ENCODE measurements at places on chromosomes 11 and 22. TPM values are rescaled to one million over a fixed set of nuclear protein-coding genes. Genes with fewer than 3 reads are reported as not detected.
A peak's percentile ranks its signal among the peaks of the same experiment; 100 is the strongest.

DNA sequence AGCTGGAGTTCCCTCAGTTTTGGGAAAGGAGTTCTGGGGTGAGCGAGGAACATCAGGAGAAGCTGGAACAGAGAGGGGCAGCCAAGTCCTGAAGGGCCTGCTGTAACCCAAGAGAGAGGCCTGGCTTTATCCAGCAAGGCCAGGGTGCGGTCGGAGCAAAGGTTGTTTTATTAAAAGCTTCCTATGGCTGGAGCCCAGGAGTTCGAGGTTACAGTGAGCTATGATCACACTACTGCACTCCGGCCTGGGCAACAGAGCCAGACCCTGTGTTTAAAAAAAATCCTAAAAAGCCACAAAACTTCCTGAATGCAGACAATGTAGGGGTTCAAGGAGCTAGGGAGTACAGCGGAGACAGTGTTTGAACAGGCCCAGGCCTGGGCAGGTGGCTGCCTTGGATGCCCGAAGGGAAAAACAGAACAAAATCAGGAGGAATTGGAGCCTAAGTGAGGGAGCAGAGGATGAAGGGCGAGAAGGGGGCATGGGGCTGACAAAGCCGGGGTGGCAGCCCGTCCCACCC lies 22.2 kb upstream of the MALAT1 start:
- no peak for DNase-seq

DNA sequence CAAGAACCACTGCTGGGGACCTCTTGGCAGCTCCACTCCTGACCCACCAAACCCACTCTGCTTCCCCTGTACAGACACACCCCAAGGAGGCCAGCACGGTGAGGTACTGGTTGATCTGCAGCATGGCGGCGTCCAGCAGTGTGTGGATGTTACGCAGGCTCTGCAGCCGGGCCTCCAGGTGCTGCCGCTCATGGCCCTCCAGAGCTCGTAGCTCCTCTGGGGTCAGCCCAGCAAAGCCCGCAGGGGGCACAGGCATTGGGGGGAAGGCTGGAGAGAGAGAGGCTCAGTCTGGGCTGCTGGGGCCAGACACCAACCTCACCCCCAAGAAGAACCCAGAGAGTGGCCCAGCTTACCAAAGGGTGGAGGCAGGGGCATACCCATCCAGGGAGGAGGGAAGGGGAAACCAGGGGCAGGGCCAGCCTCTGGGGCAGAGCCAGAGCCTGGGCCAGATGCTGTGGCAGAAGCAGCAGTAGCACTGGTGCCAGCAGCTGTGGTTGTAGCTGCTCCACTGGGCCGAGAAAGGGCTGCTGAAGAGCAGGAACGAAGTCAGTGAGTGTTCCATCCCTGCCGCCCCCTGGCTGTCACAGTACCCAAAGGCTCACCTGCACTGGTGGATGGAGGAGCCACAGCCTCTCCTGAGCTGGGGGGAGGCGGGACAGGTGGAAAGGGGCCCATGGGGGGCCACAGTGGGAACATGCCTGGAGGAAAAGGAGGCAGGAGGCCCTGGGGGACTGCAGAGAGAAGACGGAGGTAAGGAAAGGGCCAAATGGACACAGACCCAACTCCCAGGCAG lies 4.5 kb downstream of the SYVN1 start:
- no peak for DNase-seq

The BARX2 gene
- polyA plus RNA-seq: 0.17 TPM

GRCh38 chr11:86681483-86681756 lies 9.0 kb upstream of the ME3 start:
- no peak for DNase-seq

DNA sequence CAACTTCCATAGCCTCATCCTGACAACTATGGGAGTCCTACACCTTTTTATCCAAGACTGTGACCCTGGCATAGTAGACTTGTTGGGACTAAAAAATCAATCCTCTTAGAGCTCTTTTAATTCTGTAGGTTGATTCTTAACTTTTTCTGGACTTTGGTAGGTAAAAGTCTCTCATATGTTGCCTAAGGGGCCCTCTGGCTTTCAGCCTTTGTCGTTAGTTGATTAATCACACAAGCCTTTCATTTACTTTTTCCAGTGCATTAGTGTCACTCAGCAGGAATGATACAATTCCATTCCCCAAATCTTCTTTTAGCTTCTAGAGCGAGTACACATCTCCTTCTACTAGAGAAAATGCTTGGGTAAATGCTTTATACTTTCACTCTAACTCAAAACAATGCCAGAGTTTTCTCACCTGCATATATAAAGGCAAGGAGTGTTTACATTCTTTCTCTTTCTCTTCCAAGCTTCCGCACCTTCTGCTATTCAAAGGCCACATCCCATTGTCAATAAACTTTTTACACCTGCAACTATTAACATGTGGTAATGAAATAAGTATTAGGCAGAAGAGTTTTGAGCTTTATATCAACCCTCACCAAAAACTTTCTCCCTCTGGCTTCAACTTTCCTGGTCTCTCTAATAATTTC lies 516.6 kb downstream of the FAM181B start:
- no peak for DNase-seq

- DNase-seq: peak; percentile 64
Observed at GRCh38 chr11:84524422-84525051, 1102.6 kb downstream of the DLG2 start.

DNA sequence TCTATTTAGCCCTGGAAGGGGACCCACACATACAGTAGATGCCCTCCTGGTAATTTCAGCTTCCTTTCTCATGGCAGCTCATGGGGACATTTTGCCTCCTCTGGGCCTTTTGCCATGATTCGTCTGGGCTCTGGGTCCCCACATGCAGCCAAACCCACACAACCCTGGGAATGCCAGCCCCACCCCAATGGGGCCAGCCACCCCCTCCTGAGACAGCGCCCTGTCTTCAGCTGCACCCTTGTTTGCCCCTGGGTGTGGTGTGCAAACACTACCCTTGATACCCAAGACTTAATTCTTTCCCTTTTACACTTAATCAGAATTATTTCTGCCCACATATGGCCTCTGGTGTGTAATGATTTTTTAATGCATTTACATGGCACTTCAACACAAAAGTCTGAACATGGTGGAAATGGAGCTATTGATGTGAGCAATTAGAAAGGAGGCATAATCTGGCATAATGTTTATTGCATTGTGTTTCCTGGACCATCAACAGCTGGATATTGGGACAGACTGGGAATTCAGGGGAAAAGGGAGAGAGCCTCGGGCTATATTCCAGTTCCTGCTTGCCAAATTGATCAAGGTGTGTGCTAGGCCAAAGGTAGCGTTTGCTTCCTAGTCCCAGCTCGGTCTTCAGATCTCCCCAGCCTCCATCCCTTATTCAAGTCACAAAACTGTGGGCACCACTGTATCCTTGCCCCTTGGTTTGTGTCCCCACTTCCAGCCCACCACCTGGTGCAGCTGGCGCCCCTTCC lies 85.0 kb upstream of the ANO1 start:
- DNase-seq: no peak

The TNNI2 gene
- not detected for polyA plus RNA-seq

The DGCR6L gene
- polyA plus RNA-seq: 119 TPM

DNA sequence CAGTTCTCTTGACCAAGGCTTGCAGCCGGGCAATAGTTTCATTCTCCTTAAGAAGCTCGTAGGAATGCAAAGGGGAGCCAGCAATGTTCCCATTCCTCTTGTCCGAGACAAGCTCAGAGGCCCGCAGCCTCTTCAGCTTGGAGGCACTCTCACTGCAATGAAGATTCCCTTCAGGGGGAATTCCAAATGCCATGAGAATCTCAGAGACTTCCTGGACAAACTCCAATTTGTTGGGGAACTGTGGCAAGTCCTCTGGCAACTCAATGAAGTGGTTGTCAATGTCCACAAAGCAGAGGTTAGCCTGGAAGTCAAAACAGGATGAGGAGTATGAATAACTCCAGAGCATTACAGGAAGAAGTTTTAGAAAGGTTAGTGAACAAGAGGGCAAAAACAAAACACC lies 84.4 kb downstream of the DENND5A start:
- DNase-seq: no peak

GRCh38 chr11:114129142-114129541 lies 69.6 kb downstream of the ZBTB16 start:
- DNase-seq: no peak

The OR51I1 gene
- not detected for polyA plus RNA-seq

GRCh38 chr11:28833670-28834069 lies 725.5 kb downstream of the METTL15 start:
- no peak for DNase-seq

DNA sequence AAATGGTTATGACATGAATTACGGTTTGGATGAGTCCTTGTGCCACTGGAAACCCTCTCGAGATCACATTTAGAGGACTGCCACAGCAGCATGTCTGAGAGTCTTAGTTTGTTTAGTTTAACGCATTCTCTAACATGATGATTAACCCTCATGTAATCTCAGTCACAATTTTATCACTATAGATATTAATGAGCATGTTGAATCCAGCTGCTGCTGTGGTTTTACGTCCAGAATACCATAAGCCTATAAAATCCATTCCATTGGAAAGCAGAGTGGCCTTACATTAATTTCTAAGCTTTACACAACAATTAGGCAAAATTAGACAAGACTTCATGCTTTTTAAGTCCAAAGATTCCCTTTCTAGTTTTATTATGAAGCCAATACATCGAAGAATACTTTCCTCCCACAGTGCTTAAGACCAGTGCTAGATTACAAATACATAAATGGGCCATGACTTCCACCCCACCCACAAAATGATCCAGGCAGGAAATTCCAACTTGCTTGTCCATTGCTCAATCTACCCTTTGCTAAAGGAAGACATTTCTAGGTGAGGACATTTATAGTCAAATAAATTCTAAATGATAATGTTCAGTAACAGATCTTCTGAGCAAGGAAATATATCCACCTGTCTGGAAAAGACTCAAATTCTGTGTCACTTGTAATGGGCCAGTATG lies 3.5 kb upstream of the ELMOD1 start:
- no peak for DNase-seq

DNA sequence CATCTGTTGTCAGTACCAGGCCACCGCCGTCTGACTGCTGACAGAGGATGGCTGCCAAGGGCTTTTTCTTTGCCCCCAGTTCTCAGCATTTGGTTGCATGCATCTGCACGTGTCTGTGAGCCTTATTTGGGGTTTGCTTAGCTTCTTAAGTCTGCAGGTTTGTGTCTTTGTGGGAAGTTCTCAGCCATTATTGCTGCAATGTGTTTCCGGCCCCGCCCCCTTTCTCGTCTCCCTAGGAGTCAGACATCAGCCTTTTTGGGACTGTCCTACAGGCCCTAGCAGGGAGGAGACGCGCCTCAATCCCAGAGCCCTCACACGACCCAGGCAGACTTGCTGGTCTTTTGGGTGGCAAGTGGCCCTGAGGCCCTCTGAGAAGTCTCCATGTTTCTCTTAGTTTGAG lies 8.0 kb downstream of the MOB2 start:
- DNase-seq: no peak

The SCUBE1 gene
- 0.29 TPM for polyA plus RNA-seq

The RIMBP3C gene
- polyA plus RNA-seq: not detected

GRCh38 chr11:94032725-94033124 lies 11.6 kb downstream of the HEPHL1 start:
- DNase-seq: no peak

The CARD18 gene
- polyA plus RNA-seq: not detected

The CHCHD10 gene
- 332 TPM for polyA plus RNA-seq

GRCh38 chr22:37184380-37184755 lies 3.7 kb downstream of the C1QTNF6 start:
- no peak for DNase-seq

- no peak for DNase-seq
Observed at GRCh38 chr22:46389081-46389480, 53.6 kb downstream of the TRMU start.

GRCh38 chr11:11733246-11733747 lies 108.5 kb upstream of the USP47 start:
- no peak for DNase-seq

DNA sequence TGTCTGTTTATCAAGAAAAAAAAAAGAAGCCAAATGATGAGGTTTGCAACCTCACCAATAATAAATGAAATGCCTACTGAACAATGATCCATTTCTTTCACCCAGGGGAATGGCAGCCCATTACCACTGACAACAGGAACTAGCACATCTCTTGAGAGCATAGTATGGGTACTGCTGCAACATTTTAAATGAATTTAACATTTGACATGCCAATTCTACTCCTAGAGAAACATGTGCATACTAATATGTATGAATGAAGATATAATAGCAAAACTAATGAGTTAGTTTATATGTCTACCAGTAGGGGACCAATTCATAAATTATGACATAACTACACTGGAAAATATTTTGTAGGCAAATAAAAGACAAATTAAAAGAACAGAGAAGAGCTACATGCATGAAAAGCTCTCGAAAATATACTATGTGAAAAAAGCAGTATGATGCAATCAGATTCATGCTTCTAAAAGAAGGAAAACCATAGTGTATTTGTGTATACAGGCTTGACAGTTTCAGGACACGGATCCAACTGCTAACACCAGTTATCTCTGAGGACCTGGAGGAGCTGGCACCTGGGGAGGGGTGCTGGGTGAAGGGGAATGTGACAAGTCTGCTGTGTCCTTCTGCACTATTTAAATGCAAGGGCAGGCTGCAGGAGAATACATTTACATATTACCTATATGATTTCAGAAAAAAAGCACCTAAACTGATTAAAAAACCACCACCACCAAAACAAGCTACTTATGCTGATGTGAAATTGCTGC lies 6.9 kb downstream of the SMCO4 start:
- peak; percentile 30 for DNase-seq

DNA sequence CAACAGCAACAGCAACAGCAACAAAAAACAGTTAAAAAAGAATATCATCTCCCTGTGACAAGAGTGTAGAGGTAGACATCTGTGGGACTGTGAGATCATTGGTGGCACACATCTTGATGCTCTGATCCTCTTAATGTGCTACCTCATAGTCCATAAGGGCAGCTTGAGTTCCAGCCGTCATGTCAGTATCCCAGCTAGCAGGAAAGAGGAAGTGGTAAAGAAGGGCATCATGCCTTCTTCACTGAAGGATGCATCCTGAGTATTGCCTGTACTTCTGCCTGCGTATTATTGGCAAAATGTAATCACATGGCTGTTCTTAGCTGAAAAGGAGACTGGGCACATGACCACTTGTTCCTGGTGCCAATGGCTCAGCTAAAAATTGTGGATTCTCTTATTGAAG lies 314.3 kb downstream of the TBC1D22A start:
- no peak for DNase-seq

The OR52E8 gene
- polyA plus RNA-seq: not detected

DNA sequence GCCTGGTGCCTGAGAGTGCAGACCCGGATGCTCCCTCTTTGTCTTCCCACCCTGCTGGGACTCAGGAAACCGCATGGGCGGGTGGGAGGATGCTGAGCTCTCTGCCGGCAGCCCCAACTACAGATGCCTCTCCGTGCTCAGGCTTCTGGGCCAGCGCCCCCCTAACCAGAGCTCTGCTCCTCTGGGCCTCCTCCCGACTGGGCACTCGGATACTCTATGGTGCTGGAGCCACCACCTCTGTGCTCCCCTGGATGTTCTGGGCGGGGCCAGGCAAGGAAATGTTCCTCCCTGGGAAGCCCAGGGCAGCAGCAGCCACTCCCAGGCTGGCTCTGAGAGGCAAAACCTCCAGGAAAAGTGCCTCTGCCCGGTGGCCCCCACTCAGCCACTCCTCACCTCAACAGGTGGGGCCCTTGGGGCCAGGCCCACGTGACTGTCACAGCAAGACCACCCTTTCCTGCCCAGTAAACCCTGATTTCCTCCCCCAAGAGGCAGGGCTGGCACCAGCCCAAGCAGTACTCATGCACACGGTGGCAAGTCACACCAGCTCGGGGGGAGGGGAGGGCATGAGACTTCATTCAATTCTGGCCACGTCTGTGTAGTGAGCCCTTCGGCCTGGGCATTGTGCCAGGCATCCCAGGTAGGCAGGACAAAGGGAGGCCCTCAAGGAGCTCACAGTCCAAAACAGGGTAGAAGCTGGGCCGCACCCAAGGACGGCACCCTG lies 54.7 kb upstream of the TCF20 start:
- DNase-seq: no peak

- no peak for DNase-seq
Observed at GRCh38 chr22:40009292-40009774, 14.6 kb downstream of the FAM83F start.
